NCI-H1694 treated with DMSO at 0.1 percent for 48 hours (cell line): ENCODE measurements at places on chromosomes 2 and 18.

DNA sequence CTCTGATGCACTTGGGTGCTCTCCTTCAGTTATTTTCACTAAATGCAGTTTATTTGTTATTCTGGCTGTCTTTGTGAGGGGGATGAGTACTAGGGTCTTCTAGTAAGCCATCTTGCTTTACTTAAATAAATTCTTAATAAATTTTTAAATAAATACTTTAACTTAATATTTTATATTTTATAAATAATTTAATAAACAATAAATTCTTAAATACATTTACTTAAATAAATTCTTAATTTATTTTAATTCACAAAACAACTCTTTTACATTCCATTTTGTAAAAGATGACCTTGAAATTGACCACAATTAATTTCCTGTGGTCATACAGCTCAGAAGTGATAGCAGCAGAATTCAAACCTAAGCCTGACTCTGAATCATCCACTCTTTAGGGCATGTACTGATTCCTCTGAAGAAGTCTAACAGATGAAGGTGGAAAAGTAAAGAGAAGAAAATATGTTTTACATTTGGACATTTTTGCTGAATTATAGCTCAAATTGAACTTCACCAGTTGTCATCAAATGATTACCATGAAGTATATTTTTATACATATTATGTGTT is 28.8 kb downstream of the MYL1 start:
- no peak for DNase-seq

DNA sequence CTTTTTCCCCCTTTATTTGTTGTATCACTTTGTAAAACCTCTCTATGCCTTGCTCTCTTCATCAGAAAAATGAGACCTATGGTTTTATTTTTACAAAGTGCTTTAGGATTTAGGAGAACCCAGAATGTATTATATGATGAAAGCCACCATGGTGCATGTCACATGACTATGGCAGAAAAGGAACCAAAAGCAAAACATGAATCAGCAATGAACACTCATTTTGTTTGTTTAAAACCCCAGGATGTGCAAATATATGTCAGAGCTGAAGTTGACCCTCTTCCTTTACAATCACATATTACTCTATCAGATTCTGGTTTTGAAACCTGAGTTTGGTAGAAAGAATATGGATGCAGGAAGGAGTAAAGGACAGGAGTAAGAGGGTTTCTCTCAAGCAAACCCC is 70.0 kb downstream of the FIGN start:
- DNase-seq = no peak

DNA sequence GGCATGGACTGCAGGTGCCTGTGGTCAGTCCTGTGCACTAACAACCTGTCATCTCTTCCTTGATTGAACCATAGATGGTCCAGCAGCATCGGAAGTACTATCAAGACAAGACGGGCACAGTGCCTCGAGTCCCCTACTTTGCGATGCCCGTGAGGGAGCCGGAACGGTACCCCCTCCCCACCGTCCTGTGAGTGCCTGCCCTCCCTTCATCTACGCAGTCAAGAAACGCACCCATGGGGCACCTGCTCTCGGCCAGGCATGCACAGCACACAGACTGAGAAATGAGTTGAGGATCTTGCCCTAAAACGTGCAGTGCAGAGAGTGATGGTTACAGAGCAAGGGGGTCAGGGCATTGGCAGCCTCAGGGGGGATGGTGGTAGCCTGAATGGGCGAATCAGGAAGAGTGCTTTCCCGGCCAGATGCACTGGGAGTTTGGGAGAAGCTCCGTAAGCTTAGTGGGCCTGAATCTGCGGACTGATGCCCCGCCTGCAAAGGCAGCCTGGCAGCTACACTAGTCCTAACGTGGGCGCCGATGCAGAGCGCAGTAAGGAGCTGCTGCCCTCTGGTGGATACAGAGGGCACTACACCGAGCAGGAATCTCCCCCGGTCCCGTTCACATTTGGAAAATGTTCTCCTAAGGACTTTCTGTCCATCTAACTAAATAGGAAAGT is 63.6 kb downstream of the CIB4 start:
- DNase-seq = peak; percentile 70

DNA sequence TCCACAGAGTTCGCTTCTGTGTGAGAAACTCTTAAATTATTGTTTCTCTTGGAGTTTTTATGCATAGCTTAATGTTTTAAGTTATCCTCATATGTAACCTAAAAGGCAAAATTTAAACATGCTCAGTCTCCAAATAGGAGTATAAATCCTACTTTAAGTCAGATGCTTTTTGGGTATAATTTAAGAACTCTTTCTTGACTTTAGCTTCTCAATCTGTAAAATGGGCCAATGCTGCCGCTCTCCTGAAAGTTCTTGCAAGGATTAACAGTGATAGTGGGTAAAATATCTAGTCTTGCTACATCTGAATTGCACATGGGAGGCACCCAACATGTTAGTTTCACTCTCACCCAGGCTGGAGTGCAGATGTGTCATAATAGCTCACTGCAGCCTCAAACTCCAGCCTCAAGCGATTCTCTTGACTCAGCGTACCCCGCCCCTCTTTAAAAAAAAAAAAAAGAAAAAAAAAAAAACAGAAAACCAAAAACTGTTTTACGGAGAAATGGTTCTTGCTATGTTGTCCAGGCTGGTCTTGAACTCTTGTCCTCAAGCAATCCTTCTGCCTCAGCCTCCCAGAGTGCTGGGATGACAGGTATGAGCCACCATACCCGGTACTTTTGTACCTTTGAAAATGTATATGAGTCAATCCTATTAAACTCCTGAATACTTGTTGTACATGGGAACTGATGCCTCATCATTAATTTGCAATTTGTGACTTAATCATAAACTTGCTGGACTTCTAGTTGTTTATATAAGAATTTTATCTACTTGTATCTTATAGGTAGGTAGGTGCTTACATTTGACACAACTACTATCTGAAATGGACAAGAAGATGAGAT is 1.8 kb downstream of the FBXO48 start:
- no peak for DNase-seq

DNA sequence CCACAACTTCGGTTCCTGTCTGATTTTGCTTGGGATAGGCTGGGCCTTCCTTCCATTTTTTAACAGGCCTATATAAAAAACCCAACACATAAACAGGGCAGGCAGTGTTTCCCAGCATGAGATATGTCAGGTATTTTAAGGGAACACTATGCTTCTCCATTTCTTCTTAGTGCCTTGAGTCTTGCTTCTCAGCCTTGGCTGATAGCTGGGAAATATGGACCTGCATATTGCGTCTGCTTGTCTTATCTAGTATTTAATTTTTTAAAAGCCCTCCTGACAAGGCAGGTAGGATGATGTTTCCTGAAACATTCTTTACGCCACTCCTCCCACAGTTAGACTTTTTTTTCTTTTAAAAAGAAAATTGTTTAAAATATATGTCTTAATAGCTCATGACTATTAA is 45.5 kb upstream of the NABP1 start:
- DNase-seq = no peak

DNA sequence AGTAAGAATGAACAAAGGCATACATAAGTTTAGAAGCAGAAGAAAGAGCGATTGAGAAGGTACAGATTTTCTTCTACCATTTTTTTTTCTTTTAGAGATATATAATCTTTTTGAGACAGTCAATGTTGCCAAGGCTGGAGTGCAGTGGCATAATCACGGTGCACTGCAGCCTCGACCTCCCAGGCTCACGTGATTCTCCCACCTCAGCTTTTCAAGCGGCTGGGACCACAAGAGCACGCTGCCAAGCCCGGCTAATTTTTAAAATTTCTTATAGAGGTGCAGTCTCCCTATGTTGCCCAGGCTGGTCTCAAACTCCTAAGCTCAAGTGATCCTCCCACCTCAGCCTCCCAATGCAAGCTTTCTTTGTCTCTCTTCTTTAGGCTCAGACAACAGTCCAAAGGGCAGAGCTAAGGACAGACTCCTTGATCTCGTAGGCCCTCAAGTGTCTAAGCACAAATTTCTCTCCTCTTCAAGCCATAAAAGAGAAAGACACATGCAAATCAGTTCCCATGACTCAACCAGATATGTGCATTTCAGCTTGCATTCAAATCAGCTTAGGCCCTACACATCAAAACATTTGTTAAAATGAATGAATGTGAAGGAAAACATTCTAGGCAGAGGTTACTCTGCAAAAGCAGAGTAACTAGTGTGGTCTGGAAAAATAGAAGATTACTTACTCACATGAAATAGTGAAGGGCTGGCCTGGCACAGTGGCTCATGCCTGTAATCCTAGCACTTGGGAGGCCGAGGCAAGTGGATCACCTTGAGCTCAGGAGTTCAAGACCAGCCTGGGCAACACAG is 18.0 kb downstream of the ITSN2 start:
- no peak for DNase-seq

DNA sequence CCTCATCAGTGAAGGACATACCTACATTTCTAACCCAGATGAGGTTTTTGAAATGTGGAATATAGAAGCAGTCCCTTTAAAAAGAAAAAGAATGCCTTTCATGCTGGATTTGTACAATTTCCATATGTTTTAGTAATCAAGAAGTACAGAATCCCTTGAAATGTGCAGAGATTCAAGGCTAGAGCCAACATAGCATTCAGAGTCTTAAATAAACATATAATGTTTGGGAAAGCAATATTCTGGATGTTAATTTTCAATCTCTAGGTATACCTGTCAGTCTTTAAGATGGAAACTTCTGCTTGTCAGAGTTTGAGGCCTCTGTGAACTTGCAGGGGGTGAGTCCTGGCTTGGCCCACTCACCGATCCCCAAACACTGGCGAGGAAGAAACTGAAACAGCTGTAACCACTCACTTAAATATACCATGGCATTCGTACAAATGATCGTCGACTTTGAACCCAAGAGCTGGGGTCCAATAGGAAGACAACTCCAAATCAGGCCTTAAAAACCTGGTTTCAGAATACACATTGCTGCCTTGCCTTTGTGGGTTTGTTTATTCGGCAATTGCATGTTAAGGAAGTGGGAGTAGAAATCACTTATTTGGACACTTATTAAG is 132.8 kb upstream of the NCK2 start:
- no peak for DNase-seq

DNA sequence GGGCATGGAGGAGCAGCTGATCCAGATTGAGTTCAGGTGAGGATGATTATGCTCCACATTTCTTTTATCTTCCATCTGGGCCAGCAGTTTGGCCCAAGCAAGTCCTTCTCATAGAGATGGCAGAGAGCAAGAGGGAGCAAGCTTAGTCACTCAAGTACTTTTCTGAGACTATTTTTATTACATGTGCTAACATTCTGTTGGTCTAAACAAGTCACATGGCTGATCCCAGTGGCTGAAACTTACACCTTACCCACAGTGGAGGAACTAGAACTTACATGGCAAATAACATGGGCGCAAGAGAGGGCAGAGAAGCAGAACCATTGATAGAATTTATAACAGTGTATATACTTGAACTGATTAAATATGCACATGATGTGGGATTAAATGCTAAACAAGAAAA is 105.7 kb downstream of the KYNU start:
- DNase-seq = no peak

DNA sequence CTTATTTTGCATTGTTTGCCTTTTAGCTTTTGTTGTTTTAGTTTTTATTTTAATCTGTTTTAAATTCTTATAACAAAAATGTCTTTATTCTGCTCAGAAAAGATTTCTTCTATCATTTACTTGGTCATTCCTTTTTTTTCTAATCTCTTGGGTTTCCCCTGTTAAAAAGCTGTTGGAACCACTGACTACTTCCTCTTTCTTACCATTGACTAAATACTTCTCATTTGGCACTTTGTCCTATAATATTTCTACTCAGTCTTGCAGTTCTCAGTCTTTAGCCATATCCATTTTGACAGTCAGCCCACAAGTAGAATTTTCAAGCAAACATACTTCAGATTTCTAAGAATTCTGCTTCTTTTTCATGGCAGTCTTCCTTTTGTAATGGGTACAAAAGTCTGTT is 567.2 kb downstream of the SATB2 start:
- no peak for DNase-seq

GRCh38 chr2:197191177-197191939 is 119.2 kb downstream of the ANKRD44 start:
- DNase-seq = peak; percentile 55

- DNase-seq = no peak
These were observed 361.2 kb upstream of the GALNT5 start for GRCh38 chr2:156896294-156896693.

DNA sequence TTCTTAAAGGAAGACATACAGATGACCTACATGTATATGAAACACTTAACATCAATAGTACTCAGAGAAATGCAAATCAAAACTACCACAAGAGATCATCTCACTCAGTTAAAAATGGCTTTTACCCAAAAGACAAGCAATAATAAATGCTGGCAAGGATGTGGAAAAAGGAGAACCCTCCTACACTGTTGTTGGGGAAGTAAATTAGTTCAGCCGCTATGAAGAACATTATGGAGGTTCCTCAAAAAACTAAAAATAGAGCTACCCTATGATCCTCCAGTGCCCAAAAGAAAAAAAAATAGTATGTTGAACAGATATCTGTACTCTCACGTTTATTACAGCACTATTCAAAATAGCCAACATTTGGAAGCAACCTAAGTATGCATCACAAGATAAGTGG is 1579.4 kb upstream of the TMEFF2 start:
- no peak for DNase-seq

- peak; percentile 99 for DNase-seq
These were observed 24.7 kb upstream of the ALLC start for GRCh38 chr2:3633089-3633981.

DNA sequence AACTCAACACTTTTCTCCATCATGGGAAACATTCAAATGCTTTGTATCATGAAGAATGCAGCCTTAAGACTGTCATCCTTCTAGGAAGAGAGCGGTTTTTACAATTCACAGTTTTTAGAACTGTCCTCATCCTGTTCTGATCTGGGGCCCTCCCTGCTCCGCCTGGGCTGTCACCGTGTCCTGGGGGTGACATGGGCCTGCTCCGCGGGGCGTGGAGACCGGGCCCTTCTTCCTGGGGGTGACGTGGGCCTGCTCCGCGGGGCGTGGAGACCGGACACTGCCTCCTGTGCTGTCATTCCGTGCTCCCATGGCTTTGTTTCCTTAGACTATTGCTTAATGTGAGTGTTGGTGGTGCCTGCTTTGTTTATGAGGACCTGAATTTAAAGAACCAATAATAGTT is 122.8 kb downstream of the TMEM18 start:
- no peak for DNase-seq

DNA sequence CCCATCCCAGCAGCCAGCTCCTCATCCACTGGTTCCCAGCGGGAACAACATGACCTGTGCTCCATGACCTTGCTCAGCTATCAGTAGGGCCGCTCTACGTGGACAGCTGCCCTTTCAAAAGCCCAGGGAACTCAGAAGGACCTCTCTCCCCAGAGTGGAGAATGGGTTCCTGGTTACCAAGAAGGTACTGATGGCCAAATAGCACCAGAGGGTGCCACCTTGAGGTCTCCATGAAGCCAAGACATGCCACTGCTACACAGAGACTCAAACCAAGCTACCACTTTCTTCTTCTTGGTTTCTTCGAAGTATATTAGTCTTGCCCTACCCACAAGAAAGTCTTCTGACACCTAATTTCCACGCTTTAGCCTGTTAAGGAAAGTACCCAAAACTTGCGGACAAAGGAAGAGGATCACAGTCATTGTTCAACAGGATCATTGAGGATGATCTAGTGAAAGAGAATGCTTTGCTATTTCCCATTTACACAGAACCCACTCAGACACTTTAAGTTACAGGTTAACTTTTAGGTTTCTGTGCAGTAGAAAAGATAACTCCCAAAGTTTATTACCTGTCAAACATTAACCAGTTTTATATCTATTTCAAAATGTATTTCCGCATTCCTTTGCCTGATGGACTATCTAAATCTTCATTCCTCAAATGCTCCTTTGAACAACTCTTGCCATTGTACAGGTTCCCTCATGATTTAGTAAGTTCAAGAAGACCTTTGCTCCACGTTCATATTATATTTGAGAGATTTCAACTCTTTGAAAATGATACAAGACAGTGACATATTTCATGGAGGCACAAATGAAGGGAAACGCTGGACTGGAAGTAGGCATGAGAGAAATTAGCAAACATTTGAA is 102.2 kb downstream of the ALPK2 start:
- DNase-seq = no peak

- no peak for DNase-seq
These were observed 15.4 kb upstream of the OTOS start for GRCh38 chr2:240155745-240156390.
